HS-27A (cell line): ENCODE measurements at places on chromosomes 2 and 18.

GRCh38 chr2:119451336-119452050, 19.8 kb downstream of the TMEM37 start:
- DNase-seq, result no peak

- DNase-seq, result no peak
These were observed 983.2 kb upstream of the CDH2 start for GRCh38 chr18:29160170-29160569.

- DNase-seq, result no peak
These were observed 40.5 kb upstream of the PEX13 start for GRCh38 chr2:60976875-60977561.

- no peak for DNase-seq
These were observed 38.6 kb upstream of the ARL4C start for GRCh38 chr2:234535464-234535863.

- peak; percentile 95 for DNase-seq
These were observed 366.9 kb downstream of the OSR1 start for GRCh38 chr2:18991177-18992168.

DNA sequence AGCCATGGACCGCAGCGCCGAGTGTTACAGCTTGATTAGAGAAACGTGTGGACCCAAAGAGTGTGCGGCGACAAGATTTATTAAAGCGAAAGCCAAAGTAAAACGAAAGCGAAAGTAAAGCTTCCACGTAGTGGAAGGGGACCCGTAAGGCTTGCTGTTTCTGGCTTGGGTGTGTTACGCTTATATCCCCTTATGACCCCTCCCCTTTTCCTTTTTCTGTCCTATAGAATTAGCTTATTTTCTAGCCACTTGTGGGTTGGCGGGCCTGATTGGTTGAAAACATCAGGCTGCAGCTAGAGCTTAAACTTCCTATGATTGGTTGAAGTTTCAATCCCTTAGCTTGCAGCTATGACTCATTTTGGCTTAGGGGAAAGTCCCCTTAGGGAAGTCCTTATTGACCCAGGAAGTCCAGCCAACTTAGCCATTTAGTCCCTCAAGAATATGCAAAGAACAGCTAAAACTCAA, 969.7 kb downstream of the DCDC2C start:
- DNase-seq, result no peak

- no peak for DNase-seq
These were observed 42.9 kb downstream of the ADI1 start for GRCh38 chr2:3476321-3476984.

DNA sequence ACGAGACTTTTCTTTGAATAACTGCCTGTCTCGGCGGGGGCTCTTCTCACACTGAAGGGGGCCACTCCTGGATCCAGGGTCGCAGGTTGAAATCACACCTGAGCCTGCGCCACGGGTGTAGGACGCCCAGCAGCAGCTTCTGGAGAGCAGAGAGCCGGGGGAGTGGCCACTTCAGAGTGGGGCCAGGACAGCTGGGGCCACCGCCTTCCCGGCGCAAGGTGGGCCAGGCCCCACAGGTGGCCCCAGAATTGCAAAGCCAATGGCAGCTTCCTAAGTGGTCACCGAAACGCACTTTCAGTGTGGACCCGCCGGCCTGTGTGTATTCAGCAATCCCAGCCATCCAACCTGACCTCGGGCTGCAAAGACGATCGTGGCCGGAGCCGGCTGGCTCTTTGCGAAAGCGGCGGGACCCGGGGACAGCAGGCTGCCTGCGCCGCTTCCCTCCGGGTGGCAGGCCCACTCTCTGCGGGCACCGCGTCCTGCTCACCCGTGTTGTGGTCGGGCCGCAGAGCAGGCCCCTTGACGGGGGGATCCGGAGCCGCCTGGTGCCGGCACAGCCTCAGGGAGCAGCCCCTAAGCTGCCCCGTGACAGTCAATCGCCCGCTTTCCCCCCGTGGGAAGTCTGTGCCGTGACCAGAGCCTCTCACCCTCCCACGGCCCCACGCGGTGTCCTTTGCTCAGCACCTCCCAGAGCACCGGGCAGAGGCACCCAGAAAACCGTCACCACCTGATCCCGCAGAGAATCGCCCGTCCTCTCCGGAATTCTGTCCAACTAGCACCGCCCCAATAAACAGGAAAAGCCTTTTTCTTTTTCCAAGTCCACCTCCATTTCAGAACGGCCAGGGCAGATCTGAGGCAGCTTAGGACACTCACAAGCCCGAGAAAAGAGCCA, 144.7 kb downstream of the ZNF516 start:
- no peak for DNase-seq

- no peak for DNase-seq
These were observed 46.7 kb downstream of the FAM161A start for GRCh38 chr2:61807036-61807757.

GRCh38 chr2:204046145-204046544, 109.6 kb downstream of the ICOS start:
- no peak for DNase-seq

GRCh38 chr2:45282646-45283045, 273.4 kb upstream of the SIX2 start:
- DNase-seq, result no peak

DNA sequence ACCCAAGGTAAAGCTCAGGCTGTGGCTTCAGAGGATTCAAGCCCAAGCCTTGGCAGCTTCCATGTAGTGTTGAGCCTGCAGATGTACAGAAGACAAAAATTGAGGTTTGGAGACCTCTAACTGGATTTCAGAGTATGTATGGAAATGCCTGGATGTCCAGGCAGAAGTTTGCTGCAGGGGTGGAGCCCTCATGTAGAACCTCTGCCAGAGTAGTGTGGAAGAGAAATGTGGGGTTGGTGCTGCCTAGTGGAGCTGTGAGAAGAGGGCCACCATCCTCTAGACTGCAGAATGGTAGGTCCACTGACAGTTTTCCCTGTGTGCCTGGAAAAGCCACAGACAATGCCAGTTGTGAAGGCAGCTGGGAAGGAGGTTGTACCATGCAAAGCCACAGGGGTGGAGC, 239.9 kb downstream of the SPAG16 start:
- no peak for DNase-seq

DNA sequence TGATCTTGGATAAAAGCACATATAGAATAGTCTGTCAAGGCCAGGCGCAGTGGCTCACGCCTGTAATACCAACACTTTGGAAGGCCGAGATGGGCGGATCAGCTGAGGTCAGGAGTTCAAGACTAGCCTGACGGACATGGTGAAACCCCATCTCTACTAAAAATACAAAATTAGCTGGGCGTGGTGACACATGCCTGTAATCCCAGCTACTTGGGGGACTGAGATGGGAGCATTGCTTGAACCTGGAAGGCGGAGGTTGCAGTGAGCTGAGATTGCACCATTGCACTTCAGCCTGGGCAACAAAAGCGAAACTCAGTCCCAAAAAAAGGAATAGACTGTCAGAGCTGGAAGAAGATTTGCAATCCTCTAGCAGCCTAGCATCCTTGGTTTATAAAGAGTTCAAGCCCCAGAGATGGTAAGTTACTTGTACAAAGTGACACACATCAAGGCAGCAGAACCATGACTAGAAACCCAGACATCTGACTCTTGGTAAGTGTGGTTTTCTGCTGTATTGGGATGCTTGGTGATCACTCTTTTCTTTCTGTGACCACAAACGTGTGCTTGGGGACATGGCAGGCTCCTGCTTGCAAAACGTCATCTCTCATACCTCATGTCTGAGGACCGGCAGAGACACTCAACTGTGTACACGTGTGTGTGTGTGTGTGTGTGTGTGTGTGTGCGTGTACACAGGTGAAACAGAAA, 69.0 kb downstream of the OSBPL6 start:
- DNase-seq, result no peak

DNA sequence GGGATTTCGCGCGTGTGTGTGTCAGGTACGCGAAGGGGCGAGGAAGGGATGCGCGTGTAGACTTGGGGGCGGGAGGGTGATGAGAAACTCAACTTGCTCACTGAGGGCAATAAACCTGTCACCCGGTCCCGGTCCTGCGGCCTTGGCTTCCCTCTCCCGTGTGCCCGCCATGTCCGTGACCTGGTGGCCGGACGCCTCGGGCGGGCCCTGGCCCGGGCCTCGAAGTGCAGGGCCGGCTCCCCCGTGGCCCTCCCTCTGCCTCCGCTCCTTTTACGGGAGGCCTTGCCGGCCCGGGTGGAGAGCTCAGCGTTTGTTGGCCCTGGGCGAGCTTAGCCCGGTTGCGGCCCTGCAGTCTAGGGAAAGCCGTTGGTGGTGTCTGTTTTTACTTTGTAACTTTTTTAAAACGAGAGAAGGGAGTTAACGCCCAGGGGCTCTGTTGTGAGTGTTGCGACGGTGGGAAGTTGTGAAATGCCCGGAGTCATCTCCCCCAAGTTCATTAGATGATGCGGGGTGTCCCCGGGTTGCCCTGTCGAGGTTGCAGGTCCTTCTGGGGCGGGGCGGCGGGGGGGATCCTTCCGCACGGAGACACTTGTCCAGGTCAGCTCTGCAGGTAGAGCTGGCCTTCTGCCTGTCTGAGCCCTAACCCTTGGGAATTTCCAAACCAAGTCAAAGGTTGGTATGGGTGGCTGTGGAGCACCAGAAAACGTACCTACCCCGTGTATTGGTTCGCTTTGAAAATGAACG, 883 bp downstream of the SMCHD1 start:
- DNase-seq, result no peak

- no peak for DNase-seq
These were observed 120.7 kb downstream of the KCNF1 start for GRCh38 chr2:11032396-11032795.

- no peak for DNase-seq
These were observed 120.3 kb upstream of the ACAA2 start for GRCh38 chr18:49933530-49934128.

GRCh38 chr2:121408641-121409040, 122.0 kb upstream of the RNU4ATAC start:
- no peak for DNase-seq

GRCh38 chr2:3168230-3168891, 209.3 kb downstream of the EIPR1 start:
- no peak for DNase-seq

DNA sequence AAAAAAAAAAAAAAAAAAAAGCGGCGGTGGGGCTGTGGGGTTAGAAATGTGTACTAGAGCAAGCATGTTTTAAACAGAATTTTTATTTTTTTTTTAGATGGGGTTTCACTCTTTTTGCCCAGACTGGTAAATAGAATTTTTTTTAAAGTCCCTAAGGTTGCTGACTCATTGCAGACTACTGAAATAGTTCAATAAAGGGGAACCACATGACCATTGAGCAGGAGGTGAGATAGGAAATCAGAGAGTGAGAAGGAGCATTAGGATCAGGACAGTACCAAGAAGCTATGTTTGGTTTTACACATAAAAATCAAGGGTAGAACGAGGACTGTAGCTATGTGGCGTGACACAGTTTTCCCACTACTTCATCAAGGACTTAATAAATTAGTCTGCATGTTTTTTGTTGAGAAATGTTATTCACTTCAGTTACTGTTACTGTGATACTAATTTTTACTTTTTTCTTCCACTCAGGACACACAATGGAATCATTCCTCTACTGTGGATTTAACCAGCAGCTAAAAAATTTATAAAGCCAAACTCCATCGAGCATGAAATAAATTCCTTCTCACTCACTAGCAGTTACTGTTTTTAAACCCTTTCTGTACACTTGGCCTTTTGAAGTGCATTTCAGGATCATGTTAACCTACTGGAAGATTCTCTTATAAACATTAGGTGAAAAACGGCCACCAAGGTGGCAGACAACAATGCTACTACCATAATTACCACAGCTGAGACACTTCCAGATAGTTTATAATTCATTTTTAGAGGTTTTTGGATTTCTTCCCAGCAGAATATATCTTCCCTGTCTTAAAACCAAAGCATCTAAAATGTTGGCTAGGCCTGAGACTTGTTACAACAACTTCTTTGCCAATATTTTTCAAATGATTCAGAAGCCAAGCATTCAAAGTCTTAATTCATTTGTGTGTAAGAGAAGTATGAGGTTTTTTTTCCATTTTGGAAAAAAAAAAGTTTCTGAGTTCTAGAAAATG, 33.2 kb downstream of the LAMA1 start:
- DNase-seq, result peak; percentile 33

DNA sequence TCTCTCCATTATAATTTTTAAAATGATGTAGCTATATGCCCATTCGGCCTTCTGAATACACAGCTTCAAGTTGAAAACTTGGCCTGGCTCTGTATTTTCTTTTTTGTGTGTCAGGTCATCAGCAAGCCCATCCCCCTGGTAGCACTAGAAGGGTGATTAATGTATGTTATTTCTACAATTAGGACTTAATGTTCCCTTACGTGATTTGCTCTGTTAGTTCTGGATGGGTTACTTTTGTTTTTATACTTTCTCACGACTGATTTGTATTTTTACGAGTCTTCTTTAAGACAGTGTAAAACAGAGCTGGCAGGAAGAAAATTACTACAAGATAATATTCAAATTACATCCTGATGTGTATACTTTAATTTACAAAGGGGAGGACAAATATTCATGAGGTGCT, 88.4 kb upstream of the RGPD4 start:
- DNase-seq, result no peak

DNA sequence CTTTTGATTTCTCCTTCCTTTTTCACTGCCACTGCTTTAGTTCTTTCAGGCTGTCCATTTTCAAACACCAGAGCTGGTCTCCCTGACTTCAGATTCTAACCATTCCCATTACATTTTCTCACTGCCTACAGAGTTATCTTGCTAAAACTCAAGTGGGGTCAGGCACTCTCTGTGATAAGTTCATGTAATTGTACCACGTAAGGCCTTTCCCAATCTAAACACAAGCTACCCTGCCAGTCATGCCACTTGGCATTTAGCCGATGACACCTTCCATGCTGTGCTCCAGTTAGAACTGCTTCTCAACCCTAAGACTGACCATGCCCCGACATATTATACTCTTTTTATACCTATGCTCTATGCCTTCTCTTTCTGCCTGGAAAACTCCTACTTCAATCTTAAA, 592.4 kb downstream of the DPP10 start:
- no peak for DNase-seq

DNA sequence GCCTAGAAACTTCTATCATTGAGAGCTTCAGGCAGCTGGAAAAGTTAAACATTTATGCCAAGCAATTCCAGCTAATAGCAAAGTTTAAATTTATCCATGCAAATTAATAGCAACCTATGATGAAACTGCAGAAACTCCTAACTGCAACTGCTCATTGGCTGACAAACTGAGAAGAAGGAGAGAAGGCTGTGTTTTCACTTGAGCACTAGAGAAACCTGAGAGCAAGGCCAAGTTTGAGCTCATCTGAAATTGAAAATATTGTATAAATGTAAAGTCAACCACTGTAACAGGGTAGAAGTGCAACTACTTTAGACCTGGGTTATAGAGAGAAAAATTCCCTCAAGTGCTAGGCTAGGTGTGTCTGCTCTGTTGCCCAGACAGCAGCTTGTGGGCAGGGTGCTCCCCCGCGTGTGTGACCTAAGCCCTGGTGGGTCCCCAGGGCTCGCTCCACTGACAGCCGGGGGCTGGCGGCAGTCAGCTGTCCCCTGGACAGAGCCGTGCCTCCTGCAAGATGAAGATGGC, 50.2 kb downstream of the CABYR start:
- DNase-seq, result no peak
